ENCODE measurements at places on chromosomes 1 and 21. TPM values are rescaled to one million over a fixed set of nuclear protein-coding genes. Genes with fewer than 3 reads are reported as not detected.
A peak's percentile ranks its signal among the peaks of the same experiment; 100 is the strongest.

Gene ACTA1
- total RNA-seq = not detected

GRCh38 chr1:222454782-222455181 lies 93.1 kb downstream of the HHIPL2 start:
- peak; percentile 75 for DNase-seq

Gene LCE1D
- not detected for total RNA-seq

Gene FLG2
- total RNA-seq = not detected

DNA sequence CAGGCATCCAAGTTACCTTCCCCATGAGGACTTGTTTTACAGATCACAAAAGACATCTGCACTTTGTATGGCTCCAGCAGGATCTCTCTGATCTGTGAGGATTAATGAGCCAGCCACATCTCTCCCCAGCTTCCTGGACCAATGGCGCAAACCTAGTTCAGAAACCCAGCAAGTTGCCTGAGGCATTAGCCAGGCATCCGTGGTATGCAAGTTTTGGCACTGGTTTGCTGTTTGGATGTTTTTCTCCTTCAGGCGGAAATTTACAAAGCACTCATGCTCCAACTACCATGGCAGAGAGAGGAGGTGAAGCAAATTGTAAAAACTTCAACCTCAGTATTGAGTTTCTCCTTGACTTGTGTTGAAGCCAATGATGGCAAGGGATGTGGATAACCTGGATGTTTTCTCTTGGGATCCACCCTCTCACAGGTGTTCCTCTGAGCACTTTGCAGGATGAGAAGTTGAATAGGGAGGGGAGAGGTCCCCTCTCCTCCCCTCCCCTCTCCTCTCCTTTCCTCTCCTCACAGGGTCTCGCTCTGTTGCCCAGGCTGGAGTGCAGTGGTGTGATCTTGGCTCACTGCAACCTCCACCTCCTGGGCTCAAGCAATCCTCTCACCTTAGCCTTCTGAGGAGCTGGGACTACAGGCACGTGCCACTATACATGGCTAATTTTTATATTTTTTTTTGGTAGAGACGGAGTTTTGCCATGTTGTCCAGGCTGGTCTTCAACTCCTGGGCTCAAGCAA lies 25.6 kb upstream of the ENO1 start:
- peak; percentile 74 for DNase-seq

GRCh38 chr1:34656731-34657130 lies 98.1 kb upstream of the GJB5 start:
- no peak for DNase-seq

DNA sequence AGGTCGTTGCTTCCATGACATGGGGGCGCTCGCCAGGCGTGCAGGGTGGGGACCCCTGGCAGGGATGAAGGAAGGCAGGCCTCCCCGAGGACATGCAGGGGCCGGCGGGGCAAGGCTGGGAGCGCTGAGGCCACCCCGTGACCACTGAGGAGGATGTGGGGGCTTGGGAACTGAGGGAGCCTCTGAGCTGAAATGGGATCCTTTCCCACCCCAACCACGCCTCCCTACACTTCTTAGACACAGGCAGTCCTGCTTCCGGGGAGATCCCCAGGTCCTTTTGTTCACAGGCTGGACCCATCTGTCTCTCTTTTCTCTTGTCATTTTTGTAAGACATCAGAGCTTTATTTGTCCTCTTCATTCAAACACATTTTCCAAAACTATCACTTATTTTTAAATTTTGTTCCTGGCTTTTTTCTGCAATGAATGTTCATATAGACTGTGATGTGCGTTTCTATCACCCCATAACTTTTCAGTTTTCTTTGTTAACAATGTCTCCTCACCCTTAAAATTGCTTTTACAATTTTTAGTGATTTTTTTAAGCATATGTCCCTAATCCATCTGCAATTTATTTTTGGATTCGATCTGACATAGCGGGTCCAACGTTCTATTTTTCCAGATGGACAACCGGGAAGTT lies 156.7 kb upstream of the BACE2 start:
- DNase-seq = no peak

DNA sequence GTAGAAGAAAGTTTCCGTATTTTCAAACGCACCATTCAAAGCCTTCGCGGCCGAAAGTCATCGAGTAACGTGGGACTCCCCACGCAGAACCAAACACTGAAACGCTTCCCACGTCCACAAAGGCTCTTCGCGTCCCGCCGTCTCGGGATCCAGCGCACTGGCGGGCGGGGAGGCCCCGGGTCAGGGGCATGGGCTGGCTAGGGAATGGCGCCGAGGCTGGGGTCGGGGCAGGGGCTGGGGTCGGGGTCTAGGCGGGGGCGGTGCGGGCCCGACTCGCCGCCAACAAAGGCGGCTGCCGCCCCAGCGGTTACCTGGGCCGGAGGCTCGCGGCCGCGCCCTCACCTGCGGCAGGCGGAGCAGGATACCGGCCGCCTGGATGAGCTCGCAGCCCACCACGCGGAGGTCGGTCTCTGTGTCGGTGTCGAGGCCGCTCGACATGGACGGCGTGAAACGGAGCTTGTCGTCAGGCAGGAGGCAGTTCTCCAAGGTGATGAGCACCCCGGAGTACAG lies 403 bp downstream of the CCNL2 start:
- DNase-seq = no peak
